Renal cortical epithelial cell (primary cell): ENCODE measurements at places on chromosomes 4 and X.
A peak's percentile ranks its signal among the peaks of the same experiment; 100 is the strongest.

- DNase-seq: peak; percentile 19
These were observed 110.3 kb upstream of the MAP3K15 start for GRCh38 chrX:19625612-19626011.

DNA sequence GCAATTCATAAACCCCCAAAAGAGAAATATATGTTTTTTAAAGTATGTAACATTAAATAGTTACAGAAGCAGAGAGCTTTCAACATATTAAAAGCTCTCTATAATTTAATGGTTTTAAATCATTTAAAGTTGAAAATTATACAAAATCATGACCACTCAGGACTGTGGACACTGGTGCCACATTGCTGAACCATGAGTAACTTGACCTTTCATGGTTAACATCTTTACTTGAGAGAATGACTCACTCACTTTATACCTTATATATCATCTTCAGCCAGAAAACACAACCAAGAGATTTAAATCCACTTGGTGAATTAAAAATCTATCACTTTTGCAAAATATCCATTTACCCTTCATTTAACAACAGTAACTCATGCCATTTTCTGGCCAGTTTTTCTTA, 584.3 kb upstream of the SMIM31 start:
- peak; percentile 77 for DNase-seq

DNA sequence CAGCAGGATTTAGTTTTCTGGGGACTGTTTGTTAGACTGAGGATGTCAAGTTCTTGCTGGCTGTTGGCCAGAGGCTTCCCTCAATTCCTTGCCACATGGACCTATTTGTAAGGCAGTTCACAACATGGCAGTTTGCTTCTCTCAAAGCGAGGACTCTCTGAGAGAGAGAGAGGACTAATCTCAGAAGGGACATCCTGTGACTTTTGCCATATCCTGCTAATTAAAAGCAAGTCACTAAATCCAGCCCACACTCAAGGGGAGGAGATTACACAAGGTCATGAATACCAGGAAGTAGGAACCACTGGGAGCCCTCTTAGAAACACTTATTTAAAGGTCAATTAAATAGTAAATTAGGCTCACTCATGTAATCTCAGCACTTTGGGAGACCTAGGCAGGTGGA, 38.2 kb downstream of the PPP1R2C start:
- no peak for DNase-seq

DNA sequence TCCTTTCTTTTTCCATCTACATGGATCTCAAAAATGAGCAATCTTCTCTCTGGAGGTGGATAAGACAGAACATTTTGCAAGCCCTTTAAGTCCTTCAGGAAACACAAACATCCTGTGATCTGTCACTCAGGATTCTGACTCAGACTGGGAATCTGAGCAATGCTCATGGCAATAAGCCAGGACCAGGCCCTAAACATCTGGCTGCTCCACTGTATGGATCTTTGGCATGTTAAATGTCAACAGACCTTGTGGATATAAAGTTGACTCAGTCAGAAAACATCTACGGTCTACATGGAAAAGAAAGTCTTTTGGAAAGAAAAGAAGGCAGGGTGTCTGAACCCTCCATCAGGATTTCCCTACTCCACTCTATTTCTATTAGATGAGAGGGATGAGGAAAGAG, 17.8 kb upstream of the CHIC2 start:
- DNase-seq: peak; percentile 99

DNA sequence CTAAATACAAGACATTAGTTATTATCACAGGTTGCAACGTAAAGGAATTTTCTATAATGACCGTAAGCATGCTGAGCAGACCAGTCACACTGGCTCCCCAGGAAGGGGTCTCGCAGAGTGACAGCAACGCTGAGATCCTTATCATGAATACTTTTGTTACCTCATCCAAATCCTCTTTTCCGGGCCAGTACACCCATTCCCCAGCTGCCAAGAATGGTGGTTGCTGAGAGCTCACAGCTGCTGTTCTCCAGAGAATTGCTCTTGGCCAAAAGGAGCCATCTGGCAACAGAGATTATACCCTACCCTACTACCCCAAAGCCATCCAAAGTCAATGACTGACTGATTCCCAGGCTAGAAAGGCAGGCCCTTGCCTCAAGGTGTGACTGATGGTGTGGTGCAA, 91.6 kb downstream of the FUNDC1 start:
- no peak for DNase-seq

DNA sequence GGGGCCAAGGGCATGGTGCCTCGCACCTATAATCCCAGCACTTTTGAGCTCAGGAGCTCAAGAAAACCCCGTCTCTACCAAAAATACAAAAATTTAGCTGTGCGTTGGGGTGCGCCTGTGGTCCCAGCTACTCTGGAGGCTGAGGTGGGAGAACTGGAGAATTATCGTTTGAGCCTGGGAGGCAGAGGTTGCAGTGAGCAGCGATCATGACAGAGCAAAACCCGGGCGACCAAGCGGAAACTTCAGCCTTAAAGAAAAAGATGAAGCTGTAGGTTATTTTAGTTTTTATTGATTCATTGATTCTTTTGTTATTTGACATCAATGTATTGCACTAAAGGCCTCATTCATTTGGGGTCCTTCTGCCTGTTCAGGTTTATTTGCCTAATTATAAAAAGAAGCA, 5.4 kb downstream of the TMPRSS11F start:
- no peak for DNase-seq

GRCh38 chrX:41538707-41539106, 91.6 kb downstream of the NYX start:
- DNase-seq: no peak

GRCh38 chrX:40284852-40285251, 187.1 kb upstream of the BCOR start:
- no peak for DNase-seq

DNA sequence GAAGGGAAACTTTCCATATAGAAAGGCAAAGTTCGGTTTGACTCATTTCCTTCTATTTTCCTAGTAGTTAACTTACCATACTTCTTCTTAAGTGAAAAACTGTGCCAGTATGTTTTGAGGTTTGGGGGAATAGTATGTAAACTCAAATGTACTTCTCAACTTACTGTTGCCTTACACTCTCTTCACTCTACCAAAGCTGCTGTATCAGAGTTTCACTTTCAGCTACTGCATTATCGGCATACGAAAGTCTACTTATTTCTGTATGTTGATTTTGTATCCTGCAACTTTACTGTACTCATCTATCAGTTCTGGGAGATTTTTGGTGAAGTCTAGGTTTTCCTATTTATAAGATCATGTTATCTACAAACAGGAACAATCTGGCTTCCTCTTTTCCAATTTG, 932.7 kb downstream of the FAT4 start:
- DNase-seq: no peak

GRCh38 chr4:153095448-153096204, 108.6 kb upstream of the TRIM2 start:
- no peak for DNase-seq

DNA sequence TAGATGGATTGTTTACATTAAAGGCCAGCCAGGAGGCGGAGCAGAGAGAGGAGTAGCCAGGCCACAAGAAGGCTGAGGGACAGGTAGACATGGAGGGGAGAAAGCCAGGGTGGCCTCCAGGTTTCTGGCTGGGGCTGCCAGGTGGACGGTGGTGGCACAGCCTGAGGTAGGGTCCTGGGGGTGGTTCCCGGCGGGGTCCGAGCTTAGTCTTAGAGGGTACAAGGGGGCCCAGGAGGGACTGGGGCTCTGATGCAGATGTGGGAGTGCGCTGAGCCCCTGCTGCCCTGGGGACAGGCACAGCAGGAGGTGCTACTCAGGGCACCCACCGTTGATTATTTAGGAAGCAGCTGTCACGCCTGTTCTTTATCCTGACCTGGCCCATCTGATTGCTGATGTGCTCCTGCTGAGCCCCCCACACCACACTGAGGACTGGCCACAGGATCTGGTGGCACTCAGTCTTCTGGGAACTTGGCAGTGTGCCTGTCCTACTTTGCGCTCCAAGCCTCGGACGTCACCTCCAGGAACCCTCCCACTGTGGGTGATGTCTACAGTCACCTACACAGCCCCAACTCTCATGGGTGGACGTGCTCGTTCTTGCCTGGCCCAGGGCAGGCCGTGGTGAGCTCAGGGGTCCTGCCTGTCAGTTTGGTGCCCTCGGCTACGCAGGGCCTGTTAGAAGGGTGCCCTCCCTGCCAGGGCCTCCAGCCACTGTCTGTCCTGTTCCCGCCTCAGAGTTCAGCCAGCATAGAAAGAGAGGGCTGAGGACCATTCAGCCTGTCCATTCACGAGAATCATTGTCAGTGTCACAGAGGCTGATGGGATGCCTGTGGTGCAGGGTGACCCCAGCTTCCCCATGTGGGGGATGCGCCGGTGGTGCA, 12.0 kb downstream of the WFS1 start:
- DNase-seq: no peak

- DNase-seq: no peak
These were observed 199.8 kb upstream of the ZFP42 start for GRCh38 chr4:187795737-187796136.

- no peak for DNase-seq
These were observed 206.6 kb downstream of the ADGRL3 start for GRCh38 chr4:61406677-61407076.

DNA sequence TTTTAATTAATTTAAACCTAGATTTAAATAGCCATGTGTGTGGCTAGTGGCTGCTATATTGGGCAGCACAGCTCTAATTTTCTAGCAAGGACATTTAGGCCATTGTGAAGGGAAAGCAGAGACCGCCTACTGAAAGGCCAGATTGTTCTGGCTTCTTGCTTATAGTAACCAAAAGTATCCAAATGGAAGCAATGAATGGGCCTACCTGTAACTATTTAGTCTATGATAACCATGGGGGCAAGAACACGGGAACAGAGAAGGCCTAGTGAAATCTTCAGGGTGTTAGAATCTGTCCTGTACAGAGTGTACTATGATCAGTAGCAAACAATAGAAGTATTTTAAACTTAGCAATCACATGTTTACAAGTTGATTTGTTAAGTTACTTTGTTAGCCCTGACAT, 16.5 kb upstream of the HPRT1 start:
- no peak for DNase-seq
